Right ventricle myocardium superior (tissue), 1 donor: ENCODE measurements at places on chromosomes 6 and 20.

DNA sequence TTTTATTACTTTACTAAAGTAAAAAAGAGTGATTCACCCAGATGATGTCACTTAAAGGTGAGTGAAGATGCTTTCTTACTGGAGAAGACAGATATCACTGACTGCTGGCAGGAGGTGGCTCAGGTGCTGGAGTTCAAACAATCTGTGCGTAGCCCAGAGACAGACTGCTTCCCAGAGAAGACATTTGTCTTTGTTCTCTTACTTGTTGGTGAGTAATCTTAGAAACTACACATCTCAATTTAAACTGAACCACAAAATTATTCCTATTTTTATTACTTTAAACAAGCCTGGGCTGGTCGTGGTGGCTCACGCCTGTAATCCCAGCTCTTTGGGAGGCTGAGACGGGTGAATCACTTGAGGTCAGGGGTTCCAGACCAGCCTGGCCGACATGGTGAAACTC, 92.2 kb downstream of the CEP162 start:
- DNase-seq = no peak

DNA sequence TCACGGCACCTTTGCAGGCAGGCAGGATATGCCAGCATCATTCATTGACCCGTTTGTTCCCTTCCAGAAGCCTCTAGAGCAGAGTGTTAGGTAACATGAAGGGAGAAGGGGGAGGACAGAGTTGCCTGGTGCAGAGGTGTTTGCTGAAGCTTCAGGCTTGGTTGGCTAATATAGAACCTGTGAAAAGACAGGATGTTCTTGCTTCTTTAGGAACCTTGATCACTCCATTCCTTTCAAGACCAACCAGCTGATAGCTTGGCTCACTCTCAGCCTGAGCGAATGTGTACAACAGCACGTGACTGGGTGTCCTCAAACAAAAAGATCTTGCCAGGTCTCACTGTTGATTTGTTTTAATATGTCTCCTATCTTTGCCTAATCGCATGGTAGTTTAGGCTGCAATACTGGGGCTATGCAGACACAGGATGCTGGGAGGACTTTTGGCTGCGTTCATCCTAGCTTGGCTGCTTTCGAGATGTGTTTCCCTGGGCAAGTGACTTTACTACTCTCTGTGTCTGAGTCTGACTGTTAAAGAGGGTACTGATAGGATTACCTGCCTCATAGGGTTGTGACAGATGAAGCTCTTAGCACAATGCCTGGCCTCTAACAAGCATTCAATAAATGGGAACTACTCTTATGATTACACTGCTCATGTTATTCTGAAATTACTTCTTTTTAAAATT, 16.0 kb downstream of the SHLD1 start:
- no peak for DNase-seq

- no peak for DNase-seq
Observed at GRCh38 chr6:38676974-38677544, 25.9 kb downstream of the GLO1 start.

DNA sequence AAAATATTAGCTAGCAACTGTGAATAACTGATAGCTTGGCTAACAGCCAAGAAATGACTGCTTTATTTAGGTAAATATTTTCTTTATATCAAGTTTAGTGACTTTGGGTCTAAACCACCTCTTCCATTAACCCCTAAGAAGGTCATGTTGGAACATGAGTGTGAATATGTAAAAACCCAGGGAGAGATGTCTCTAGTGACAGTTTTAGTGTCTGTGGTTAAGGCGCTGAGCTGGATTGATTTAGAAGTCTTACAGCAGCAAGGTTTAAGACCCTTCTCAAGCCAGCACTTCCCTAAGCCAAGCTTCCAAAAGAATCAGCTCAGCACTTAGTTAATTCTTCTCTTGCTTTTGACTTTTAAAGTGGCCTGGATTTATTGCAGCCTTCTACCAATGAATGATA, 11.4 kb upstream of the SIRT5 start:
- no peak for DNase-seq

GRCh38 chr6:106527979-106528378, 101.3 kb downstream of the RTN4IP1 start:
- DNase-seq = no peak

GRCh38 chr6:107832151-107833056, 8.3 kb upstream of the SCML4 start:
- no peak for DNase-seq

- DNase-seq = no peak
Observed at GRCh38 chr6:114827135-114827534, 484.3 kb upstream of the HS3ST5 start.

- peak; percentile 86 for DNase-seq
Observed at GRCh38 chr6:33787954-33788693, 806 bp downstream of the LEMD2 start.

DNA sequence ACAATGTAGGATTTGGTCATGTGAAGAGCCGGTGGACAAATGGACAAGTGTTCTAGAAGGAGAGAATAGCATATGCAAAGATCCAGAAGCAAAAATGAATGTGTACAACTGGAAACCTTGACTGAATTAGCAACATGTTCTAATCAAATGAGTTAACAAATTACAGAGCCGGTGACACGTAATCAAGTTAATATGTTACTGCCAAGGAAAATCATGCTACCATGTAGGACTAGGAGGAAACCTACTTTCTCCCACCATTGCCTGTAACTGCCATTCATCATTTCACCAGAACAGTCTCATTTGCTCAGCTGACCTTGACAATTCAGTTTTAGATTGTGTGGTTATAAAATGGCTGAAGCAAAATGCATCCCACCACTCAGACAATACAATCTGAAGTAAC, 179.4 kb downstream of the KIF16B start:
- DNase-seq = no peak

GRCh38 chr20:10718661-10719060, 44.9 kb upstream of the JAG1 start:
- DNase-seq = no peak

DNA sequence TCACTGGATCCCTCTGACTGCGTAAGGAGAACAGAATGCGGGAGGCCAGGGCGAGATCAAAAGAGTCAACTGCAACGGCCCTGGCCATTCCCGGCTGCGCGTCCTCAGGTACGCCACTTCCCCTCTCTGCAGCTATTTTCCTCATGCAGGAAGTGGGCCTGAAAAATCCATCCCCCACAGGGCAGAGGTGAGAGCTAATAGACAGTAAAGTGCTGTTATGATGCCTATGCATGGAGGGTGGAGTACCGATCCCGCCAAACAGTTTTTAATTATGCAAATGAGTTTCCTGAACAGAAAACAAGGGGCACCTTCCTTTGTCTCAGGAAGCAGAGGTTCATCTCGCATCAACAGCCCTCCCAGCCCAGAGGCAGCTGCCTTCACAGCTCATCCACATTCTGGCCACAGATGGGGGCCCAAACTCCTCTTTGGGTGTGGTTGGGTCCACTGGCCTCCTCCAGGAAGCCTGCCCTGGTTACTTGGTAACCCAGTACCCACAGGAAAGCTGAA, 9.3 kb downstream of the PREX1 start:
- no peak for DNase-seq

- DNase-seq = no peak
Observed at GRCh38 chr6:75528423-75528822, 34.8 kb upstream of the FILIP1 start.

DNA sequence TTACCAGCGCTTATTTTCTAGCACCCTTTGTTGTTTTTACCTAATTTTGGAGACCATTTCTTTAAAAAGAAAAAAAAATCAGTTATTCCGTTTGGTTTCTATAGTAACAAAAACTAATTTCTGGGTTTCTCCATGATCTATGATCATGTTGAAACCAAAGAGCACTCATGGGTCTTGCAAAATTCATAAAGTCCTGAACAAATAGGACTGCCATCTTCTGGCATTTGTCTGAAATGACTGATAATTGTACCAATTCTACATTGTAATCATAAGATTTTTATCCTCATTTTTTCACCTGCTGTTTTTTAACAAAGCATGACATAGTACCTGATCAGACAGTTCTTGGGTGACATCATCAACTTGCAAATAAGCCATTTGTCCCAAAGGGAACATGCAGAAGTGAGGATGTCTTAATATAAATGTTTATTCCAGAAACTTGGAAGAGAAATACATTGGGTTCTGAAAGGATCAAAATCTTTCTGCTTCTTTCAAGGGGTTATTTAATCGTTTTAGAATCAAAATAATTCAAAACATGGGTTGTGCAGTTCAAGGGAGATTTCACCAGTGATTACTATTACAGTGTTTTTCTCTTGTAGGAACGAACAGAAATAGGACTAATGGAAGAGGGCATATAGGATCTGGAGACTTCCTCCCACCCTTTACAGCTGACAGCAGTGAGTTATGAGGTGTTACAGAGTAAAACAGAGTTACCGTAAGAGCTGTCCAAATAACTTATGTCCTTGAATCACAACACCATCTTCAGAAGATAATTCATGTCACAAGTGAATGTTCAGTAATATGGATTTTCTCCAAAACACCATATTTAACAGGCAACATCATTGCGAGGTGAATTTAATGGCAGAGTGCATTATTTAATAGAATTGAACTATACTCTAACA, 87.1 kb upstream of the GJE1 start:
- no peak for DNase-seq

- peak; percentile 99 for DNase-seq
Observed at GRCh38 chr20:34302723-34303533, at the start of gene AHCY. AHCY (minus strand) TSS chr20:34303355; CDS start chr20:34303270, 85 bp downstream.

DNA sequence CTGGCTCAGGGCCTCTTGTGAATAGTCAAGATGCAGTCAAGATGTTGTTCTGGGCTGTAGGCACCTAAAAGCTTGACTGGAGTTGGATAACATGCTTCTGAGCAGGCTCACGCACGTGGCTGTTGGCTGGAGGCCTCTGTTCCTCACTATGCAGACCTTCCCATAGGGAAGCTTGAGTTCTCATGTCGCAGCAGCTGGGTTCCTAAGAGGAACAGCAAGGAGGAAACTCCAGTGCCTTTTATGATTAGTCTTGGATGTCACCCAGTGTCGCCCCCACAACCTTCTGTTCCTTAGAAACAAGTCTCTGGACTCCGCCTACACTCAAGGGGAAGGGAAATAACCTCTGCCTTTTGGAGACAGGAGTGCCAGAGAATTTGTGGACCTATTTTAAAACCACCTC, 210.7 kb downstream of the BCAS1 start:
- peak; percentile 75 for DNase-seq

DNA sequence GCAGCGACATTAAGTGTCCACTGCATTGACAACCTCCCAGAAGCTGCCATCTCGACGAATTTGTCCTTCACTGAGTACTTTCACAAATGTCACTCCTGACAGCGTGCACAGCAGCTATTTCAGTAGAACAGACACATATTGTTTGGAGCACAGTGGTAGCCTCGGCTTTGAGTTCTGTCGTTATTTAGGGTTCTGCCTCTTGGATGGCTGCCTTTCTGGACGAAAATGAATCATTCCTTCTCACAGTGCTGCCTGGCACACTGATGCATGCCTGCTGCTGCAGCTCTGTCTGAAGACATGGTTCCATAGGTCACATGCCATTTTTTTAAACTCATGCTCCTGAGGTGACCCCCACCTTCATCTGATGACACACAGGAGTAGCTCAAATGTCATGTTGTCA, 477.0 kb downstream of the C6orf118 start:
- DNase-seq = no peak

- DNase-seq = peak; percentile 21
Observed at GRCh38 chr6:170238741-170239565, 51.9 kb downstream of the DLL1 start.

- no peak for DNase-seq
Observed at GRCh38 chr20:2709205-2709981, 16.8 kb downstream of the EBF4 start.

DNA sequence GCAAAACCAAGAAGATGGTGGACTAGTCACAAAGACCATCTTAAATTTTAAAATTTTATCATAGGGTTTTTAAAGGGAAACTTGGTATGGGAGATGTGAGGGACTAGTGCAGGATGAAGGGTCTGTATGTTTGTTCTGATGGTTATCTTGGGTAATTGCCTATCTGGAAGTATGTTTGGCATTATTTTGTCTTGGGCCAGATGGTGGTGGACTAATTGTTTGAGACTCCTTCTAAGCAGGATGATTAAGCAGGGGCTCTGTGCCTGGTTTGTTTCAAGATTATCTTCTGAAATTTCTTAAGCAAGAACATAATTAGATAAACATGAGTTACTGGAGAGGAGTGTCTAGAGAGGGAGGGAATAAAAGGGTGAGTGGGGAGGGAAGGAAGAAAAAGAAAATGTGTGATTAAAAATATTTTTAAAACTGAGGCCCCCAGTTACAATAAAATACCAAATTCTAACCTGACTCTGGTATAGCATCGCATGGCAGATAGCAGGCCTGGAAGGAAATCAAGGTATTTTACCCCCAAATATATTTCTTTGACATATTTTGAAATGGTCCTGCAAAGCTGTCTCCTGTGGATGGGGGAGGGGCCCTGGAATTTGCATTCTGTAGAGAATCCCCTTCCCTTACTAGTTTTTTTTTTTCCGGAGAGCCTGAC, 49.9 kb upstream of the FAM184A start:
- no peak for DNase-seq

DNA sequence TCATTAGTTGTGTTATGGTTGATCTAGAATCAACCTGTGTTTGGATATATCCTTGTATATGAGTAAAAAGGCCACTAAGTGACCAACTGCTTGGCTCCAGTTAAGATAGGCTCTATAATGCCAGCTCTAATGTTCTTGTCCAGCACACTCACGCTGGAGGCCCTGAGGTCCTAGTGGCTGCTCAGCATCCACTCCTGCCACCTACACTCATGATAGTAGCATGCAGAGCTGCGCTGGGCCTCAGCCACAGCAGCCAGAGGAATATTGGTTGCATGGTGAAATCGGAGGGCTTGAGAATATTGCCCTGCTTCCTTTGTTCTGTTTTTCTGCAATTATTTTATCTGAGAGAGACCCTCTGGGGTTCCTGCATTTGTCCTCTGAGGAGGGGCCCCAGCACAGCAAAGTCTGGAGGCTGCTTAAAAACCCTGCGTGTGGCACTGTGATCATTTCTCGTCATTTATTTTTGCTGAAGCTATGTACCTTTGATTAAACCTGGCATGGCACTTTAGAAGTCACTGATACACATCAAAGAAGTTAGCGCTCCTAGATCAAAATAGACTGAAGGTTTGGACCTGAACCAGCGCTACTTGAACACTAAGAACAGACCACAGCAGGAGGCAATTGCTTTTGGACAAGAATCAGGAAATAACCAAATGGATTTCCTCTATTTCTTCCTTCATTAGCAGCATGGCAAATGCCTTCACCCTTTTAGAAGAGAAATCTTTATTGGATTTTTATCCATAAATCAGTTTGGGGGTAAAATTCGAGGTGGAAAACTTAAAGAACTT, 398.4 kb upstream of the ID4 start:
- DNase-seq = no peak

GRCh38 chr20:5135363-5136012, 8.7 kb downstream of the CDS2 start:
- DNase-seq = no peak

DNA sequence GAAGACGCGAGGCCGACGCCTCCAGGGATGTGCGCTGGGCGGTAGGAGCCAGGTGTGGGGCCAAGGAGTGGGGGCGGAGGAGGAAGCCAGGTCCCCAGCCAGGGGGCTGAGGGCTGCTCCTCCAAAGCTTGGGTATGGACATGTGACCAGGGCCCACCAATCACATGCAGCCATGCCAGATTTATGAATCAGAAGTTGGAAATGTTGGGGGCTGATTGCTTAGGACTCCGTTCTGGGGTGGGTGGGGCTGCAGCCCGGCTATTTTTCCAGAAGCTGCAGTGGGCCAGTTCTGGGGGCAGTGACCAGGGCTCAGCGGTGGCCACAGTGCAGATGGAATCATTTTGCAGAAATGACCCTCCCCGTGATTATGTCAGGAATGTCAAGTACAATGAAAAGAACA, 96.0 kb downstream of the CEBPB start:
- peak; percentile 70 for DNase-seq
